ENCODE measurements at places on chromosomes 2 and 18. TPM values are rescaled to one million over a fixed set of nuclear protein-coding genes. Genes with fewer than 3 reads are reported as not detected.

The TMEFF2 gene
- 4.1 TPM for polyA plus RNA-seq

The SNTG2 gene
- 0.06 TPM for polyA plus RNA-seq

The ABCG5 gene
- polyA plus RNA-seq = not detected

The GALNT14 gene
- polyA plus RNA-seq = not detected

The SLC4A5 gene
- polyA plus RNA-seq = 0.25 TPM

The RAB6C gene
- polyA plus RNA-seq = not detected

- DNase-seq = peak; percentile 65
These were observed 18.7 kb upstream of the CCBE1 start for GRCh38 chr18:59715966-59716369.

GRCh38 chr2:152858594-152859265 lies 140.3 kb downstream of the ARL6IP6 start:
- DNase-seq = no peak

GRCh38 chr2:217858519-217859491 lies 144.0 kb downstream of the TNS1 start:
- DNase-seq = peak; percentile 76

GRCh38 chr18:13243363-13243762 lies 24.8 kb downstream of the LDLRAD4 start:
- no peak for DNase-seq

DNA sequence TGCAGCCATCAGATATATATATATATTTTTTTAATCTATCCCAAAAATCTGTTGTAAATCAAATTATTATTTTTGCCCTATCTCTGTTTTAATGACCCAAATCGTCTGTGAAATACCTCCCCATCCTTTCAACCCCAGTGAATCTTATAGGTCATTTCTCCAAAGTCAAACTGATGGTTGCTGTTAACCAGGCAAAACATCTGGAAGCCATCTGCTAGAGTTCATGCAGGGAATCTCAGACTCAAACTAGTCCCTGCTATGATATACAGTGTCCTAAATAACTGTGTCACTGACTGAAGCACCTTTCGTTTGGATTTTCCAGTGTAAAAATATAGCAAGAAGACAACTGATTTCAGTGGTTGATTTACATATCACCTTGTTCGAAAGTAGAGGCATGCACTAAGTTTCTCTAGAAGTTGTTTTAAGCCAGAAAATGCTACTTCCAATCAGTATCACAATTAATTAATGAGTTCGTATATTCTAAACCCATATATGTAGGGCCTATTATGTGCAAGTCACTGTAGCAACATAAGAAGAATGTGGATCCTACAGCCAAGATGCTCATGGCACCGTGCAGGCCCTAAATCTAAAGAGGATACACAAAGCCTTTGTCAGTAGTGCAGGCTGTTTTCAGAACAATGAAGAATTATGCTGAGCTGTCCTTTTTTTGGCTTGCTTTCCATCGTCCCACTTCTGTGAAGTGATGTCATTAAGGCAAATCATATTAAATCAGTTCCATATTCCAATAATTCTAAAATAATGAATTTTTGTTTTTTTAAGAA lies 566.0 kb downstream of the STK39 start:
- no peak for DNase-seq

- no peak for DNase-seq
These were observed 28.7 kb upstream of the LYPD6B start for GRCh38 chr2:149009576-149010461.

DNA sequence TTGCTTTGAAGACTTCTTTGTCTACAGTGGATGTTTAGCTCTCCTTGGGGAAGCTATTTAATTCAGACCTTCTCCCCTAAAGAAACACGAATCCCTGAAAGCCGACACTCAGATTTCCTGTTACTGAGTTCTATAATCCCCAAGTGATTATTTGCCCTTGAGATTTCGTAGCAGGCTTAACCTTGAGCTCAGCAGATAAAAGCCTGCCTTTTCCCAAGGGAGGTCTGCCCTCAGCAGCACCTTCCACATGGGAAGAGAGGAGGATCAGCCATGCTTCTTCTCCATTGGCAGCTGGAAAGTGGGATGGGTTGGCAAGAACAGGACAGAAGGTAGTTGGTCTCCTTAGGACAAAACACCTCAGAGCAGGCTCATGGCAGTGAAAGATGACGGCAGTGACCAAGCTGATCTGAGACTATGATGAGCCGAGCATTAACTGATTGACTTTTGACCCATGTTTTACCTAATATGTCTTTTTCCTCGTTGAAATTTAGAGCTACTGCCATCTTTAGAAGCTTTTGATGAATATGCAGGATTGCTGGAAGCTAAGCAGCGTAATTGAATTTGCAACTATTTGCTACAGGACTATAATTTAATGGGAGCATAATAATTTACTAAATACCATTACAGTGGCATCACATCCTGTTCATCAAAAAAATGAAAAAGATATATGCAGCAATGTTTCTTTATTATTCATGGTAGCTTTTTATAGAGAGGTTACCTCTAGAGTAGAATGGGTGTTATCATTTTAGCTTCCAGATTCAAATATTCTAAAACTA lies 511.1 kb upstream of the ID2 start:
- no peak for DNase-seq

GRCh38 chr2:37365669-37366068 lies 21.2 kb downstream of the QPCT start:
- DNase-seq = no peak

DNA sequence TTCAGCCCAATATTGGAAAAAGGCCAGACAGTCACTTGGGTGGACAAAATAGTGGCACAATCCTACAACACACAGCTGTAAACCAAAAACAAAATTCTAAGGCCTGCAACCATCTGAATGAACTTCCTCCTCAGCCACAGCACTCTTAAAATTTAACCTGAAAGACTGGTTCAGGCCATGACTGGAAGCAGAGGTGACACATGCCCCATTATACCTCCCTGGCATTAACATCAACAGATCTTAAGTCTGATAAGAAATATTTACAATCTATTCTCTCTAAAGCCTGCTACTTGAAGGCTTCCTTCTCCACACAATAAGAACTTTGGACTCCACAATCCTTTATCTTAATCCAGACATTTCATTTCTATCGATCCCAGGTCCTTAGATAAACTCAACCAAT lies 192.4 kb upstream of the LRP1B start:
- no peak for DNase-seq

DNA sequence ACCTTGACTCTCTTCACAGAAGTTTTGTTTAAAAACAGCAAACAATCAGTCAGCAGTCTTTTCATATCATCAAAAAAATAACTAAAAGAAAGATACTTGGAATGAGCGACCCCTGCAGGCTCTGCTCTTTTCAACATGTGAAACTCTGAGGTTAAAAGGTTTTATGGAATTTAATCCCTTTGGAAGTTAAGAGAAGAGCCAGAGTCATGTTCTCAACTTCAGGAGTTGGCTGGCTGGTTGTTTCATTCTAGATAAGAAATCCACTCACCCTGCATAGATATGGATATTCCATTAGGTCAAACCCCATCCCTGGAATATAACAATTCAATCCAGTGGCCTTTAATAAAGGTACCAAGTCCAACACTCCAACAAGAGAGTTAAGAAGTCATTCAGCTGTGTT lies 115.6 kb upstream of the RMDN2 start:
- DNase-seq = no peak

DNA sequence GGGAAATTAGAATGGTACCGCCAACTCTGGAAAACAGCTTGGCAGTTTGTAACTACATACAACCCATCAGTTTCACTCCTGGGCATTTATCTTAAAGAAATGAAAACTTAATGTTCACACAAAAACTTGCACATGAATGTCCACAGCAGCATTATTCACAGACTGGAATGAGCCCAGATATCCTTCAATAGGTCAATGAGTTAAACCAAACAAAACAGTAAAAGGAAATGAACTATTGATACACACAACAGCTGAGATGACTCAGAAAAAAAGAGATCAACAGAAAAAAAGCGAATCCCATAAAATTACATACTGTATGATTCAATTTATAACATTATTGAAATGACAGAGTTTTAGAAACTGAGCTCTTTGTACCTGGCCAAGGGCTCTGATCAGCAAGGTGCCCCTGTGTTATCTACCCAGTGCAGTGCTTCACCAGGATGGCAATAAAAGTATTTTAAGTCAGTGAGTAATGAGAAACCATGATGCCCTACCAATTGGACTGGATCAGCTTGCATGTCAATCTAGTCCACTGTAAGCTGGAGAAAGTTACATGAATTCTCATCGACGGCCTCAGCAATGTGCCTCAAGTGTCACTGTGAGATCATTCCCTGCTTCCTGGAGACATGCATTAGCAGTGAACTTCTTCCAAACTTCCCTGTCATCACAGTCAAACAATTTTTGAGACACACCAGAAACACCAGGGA lies 21.9 kb downstream of the TMEM237 start:
- DNase-seq = no peak

GRCh38 chr2:165173215-165173614 lies 30.6 kb downstream of the SCN3A start:
- DNase-seq = no peak

DNA sequence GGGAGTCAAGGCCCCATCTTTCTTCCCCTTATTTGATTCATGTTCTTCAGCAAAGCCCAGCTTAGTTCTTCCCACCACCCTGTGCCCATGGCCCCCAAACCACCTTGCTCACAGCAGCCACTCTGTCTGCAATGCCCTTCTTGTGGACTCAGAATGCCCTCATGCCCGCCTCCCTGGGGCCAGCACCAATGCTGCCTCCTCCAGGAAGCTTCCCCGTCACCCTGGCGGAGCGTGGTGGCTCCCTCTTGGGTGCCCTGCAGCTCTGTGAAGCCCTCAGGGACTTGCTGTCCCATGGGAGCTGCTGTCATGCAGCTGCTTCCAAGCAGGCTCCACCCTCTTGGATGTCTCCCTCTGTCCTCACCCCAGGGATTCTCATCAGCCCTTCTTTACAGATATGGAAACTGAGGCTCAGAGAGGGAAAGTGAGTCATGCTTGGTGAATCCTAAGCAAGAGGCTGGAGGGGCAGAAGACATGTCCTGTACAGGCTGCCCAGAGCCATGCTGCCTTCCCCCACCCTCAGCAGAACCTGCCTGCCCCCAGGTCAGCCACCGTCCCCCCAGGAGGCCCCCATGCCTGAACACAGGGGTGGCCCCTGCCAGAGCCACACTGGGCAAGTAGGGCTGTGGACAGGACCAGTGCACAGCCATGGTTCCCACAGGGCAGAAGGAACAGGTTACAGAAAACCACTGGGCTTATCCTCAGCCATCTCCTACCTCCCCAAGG lies 11.8 kb upstream of the DUSP2 start:
- no peak for DNase-seq

GRCh38 chr2:209648714-209649113 lies 122.9 kb upstream of the UNC80 start:
- DNase-seq = no peak

- DNase-seq = no peak
These were observed 24.8 kb upstream of the TUBB6 start for GRCh38 chr18:12283256-12283655.

- DNase-seq = peak; percentile 23
These were observed 2.9 kb upstream of the EPB41L3 start for GRCh38 chr18:5546660-5547059.
